Activated T-helper 2 cell treated with anti-CD3 and anti-CD28 coated beads, Interferon-gamma antibody, Interleukin-2, Interleukin-4, amounts not matched to agents 10 μg/mL and 5 μg/mL and 100 μg/mL, durations not matched to agents 14 hours and 24 hours and 36 hours (primary cell): ENCODE measurements at places on chromosomes 1 and 21.

DNA sequence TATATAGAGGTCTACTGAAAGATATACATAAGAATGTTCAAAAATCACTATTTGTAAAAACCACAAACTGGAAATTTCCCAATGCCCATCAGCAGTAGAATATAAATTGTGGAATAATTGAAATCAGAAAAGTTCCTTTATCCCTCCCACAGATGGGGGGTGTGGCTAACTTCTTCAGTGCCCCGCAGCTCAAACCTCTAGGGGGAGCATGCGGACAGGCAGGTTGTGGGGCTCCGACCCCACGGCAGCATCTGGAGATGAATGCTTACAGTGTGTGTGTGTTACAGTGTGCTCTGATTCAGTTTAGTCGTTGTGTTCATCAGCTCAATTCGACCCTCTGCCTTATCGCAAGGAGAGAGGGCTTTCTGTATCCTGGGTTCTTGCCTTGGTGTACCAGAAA, 262.1 kb upstream of the LRRC7 start:
- no peak overlapping the region for H3K27ac ChIP-seq
- H3K4me3 ChIP-seq = no peak overlapping the region
- H3K4me1 ChIP-seq = no peaks in the 10 kb centered on the region
- no peak for DNase-seq
- no peaks in the 10 kb centered on the region for H3K27me3 ChIP-seq

DNA sequence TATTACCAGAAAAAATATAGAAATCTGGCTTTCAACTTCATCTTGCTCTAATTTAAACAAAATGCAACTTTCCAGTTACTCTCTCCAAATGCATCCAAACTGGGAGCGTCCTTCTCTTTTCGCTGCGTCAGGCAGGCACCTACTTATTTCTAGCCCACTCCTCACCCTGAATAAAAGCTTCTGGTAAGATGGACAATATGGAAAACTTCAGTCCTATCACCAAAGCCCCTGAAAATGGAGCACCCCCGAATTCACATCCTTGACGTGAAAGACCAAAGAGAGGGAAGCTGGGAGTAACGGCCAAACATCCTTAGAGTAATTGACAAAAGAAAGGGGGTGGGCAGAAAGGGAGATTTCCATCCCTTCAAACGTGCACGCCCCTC, 5.5 kb upstream of the PROX1 start:
- H3K27me3 ChIP-seq = peaks cover 91% of the 10 kb centered on the region
- H3K4me3 ChIP-seq = no peak overlapping the region
- H3K36me3 ChIP-seq = no peaks in the 10 kb centered on the region

- H3K27me3 ChIP-seq = no peaks in the 10 kb centered on the region
- no peak overlapping the region for H3K4me3 ChIP-seq
- H3K4me1 ChIP-seq = no peaks in the 10 kb centered on the region
- DNase-seq = peak; percentile 35
- no peaks in the 10 kb centered on the region for H3K36me3 ChIP-seq
These were observed 812 bp downstream of the NBPF1 start for GRCh38 chr1:16612332-16613172.

DNA sequence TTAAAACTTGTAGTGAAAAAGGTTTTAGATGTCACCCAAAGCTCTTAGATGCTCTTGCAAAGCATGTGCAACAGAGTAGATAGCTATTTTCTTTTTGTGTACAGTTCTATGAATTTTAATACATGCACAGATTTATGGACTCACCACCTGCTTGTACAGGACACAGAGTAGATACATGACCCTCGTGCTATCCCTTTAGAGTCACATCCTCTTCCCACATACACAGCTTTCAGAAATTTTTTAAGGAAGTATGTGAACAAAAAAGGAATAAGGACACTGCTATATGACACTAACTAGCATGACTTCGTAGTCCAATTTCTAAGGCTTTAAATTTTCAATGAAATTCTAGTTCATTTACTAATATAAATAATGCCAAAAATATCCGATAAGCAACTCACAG, 60.9 kb downstream of the ABL2 start:
- no peaks in the 10 kb centered on the region for H3K27me3 ChIP-seq
- H3K36me3 ChIP-seq = no peaks in the 10 kb centered on the region
- H3K27ac ChIP-seq = no peak overlapping the region
- no peak for DNase-seq
- no peaks in the 10 kb centered on the region for H3K4me1 ChIP-seq

DNA sequence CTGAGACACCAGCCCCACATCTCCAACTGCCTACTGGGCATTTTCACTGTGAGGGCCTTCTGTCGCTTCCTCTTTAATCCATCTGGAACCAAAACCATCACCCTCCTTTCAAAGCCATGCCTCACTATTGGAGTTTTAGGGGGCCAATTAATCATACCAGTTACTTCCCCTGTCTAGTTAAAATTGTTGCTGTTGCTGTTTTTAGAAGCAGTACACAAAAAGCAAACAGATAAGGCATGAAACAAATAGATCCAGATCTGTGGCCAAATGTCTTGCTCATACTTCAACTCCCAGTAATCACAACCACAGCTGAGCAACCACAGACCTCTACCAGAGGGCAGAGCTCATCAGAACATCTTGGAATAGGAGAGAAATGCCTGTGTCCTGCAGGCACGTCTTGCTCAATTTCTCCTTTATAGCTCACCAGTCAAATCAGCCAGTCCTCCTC, 133.8 kb upstream of the C1orf105 start:
- H3K27me3 ChIP-seq = peaks cover 1% of the 10 kb centered on the region
- no peak for DNase-seq
- H3K4me1 ChIP-seq = peaks cover 8% of the 10 kb centered on the region
- no peak overlapping the region for H3K4me3 ChIP-seq
- H3K36me3 ChIP-seq = no peaks in the 10 kb centered on the region
- H3K27ac ChIP-seq = no peak overlapping the region
